Occipital lobe (tissue), 3 donors: ENCODE measurements at places on chromosomes 6 and 20. TPM values are rescaled to one million over a fixed set of nuclear protein-coding genes. Genes with fewer than 3 reads are reported as not detected.
A peak's percentile ranks its signal among the peaks of the same experiment; 100 is the strongest.

GRCh38 chr20:53606364-53606985, 12.8 kb upstream of the ZNF217 start:
- no peak for DNase-seq

- no peak for DNase-seq
Measured at GRCh38 chr20:54335299-54335698, 127.4 kb downstream of the PFDN4 start.

DNA sequence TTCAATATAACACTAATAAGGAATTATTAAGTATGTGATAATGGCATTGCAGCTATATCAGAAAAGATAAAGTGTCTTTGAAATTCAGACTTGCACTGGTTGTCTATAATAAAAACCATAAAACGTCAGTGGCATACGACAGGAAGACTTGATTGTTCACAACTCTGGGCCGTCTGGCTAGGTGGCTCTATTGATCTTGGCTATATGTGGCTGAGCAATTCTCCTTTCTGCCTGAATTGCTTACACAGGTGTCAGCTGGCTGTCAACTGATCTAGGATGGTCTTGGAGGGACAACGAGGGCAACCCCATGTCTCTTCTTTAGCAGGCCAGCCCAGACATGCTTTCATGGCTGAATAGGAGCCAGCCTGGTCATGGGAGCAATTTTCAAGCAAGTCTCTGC, 359.1 kb downstream of the QKI start:
- DNase-seq, result no peak

DNA sequence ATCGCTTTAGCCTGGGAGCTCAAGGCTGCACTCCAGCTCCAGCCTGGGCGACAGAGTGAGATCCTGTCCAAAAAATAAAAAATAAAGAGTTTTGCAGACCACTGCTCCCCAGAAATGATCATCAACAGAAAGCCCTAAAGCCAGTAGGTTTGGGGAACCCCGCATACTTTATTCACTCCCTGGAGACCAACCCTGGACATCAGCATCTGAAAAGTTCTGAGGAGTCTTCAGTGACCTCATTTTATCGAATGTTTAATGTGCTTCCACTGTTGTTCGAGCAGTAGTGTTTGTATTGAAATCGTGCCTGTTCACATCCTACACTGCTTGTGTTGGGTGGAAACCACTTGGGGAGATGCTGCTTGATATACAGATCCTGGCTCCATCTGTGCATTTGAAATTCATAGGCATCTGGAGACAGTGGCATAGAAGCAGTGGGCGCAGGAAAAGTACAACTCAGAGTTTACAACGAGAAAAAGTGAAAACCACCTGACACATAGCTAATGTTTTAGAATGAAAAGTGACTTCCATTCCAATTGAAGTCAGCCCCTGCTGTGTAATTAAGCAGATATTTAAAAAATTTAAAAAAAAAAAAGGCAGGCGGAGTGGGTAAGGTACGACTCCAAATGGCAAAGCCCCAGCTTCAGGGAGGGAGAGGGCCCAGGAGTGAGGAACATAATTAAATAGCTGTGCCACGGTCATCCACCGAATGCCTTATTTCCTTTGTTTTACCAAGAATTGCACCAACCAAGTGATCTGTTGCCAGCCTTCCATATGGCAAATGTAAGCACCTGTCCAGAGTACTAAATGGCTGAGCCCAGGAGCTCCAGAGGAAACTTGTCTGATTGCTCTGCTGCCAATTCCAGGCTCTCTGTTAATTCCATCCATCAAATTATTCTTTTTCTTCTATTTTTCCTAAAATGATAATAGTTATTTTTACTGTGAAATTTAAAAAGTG, 100.4 kb upstream of the NAA20 start:
- DNase-seq, result no peak

GRCh38 chr6:96787846-96788580, 49.3 kb downstream of the GPR63 start:
- DNase-seq, result no peak

GRCh38 chr20:63318391-63319163, 25.6 kb downstream of the COL20A1 start:
- no peak for DNase-seq

DNA sequence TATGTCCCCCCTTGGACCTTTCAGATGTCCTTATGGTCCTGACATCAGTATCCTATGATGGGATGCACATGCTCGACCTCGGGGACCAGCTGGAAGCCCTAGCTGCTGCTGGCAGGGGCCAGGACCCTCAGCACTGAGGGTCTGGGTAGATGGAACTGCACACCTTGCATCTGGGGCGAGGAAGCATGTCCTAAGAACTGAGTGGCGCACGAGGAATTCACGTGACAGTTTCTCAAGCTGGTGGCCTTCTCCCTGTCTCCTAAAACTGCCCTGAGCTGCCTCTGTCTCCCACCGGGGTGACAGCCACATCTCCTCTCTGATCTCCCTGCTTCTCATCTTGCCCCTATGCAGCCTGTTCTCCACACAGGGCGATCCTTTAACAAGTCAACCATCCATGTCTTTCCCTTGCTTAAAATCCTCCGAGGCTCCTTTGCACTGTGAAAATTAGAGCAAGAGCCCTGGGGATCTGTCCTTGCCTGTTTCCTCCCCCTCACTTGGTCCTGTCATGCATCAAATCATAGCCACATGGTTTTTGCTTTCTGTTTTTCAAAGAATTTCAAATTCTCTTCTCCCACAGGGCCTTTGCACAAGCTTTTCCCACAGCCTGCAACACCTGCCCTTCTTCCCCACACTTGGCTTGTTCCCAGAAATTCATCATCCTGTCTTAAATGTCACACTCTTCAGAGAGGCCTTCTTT, 107.7 kb downstream of the CDH26 start:
- no peak for DNase-seq

DNA sequence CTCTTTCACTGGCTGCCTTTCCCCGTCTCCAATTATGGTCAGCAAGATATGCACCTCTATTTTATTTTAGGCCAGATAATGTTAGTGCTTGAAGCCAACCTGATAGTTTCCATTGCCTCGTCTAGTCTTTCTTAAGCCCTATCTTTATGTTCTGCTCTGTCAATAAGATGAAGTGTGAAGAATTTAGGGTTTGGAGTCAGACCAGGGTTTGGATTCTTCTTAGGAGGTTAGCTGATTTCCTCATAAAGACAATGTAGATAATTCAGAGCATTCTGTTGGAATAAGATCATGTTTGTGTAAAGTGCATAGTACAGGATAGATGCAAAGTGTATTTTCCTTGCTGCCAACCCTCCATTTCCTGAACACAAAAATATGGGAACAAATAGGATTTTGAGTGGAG, 43.8 kb downstream of the PKIB start:
- no peak for DNase-seq

GRCh38 chr6:169028343-169028742, 225.3 kb downstream of the THBS2 start:
- no peak for DNase-seq

DNA sequence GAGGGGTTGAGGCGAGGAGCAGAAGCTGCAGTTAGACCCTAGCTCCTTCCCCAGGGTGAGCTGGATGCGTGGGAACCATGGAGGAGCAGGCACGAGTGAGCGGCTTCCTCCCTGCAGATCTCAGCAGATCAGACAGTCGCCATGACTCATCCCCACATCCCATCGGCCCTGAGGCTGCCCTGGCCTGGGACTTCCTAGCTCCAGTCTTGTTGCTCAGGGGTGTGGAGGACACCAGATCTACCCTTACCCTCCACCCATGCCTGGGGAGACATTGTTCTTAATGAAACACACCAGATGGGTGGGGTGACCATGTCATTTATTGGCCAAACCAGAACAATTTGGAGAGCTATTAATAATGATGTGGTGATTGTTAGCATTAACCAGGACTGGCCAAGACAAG, 36.3 kb upstream of the TGM2 start:
- DNase-seq, result no peak

DNA sequence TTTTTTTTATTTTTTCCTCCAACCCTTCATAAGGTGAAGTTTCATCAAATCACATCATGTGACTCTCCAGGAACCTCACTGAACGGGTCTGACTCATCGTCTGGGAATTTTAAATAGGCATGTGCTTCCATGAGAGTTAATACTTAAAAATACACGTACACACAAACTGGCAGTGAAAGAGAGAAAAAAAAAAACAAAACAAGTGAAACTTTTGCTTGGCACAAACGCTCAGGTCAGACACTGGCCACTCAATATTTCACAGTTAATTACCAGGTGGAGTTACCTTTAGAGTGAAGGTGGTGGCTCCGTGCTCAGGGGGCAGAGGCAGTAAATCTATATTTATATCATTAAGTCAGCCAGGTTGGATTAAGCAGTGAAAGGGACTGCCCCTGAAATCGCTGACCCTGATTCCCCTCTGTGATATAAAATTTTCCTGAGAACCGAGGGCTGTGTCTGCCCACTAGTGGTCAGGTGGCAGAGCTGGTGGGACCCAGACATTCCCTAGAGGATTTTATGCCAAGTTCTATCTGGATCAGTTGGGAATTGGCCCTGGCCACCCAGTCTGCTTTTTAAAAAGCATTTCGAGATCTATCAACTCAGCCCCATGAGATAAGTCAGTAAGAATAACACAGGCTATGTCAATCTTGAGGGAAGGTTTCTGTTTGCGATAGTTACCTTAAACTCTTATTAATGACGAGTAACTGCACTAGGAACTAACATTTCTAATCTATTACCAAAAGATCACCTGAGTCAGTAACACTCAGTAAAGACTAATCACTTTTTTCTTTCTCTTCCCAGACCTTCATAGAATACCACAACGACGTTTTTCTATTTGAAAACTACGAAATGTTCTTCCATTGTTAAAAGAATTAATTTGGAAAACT, 259.1 kb downstream of the HDGFL1 start:
- DNase-seq, result no peak

- DNase-seq, result no peak
Measured at GRCh38 chr6:83051377-83052172, 14.1 kb downstream of the UBE3D start.

DNA sequence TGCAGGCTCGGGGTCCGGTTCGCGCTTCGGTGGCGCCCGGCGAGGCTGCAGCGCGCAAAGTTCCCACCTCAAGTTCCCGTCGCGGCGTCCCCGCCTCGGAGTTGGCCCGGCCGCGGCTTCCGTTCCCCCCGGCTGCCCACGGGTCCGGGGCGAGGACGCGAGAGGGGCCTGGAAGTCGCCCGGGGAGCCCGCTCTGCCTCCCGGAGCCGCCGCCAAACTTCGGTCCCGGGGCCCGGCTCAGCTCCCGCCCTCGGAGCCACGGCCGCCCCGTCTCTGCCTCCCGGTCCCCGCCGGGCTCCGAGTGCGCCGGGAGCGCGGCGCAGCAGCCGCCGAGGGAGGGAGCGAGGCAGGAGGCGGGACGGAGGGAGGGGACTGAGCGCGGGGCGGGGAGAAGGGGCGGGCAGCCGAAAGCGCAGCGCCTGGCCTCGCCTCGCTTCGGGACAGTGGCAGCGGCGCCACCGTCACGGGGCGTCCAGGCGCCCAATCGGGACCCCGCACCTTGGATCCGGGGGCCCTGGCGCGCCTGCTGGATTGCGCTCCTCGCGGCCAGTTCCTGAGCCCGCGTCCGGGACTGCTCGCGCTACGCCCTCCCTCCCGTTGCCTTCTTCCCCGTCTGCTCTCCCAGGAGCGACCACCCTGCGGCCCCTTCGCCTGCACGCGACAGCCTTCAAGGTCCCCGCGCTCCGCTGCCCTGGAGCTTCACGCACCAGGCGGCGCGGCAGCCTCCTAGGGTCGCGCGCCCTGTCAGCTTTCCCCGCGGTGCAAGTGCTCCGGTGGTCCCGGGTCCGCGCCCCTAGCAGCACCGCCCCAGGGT, at the start of gene KCNG1:
Gene KCNG1 (minus strand): TSS at position 305 of the 814 bp plus-strand sequence. CDS start 12,769 bp downstream, outside the sequence.
- peak; percentile 50 for DNase-seq

- no peak for DNase-seq
Measured at GRCh38 chr6:80553071-80553740, 446.7 kb downstream of the BCKDHB start.

DNA sequence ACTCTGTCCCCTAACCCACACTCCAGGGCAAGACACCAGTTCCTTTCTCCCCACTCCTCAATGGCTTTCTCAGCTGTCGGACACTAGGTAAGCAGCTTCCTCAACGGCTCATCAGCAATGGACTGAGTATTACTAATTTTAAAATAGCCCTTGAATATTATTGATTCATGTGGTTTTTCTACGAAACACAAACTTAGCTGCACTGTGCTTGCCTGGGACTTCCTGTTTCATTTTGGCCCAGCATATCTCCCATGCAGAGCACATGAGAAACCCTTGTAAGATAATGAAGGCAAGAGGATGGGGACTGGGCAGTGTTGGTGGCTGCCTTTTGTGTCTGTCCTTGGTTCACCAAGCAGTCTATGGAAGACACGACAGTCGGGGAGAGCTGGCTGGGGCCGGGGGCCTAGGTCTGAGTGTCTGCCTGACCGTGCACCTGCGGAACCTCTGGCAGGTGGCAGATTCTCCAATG, 48.9 kb downstream of the RNASET2 start:
- no peak for DNase-seq

RAB32 gene
- 10.0 TPM for total RNA-seq

VARS2 gene
- 31.2 TPM for total RNA-seq

NHSL1 gene
- total RNA-seq, result 69.6 TPM

CGAS gene
- 1.2 TPM for total RNA-seq

FOXA2 gene
- not detected for total RNA-seq

MRAP2 gene
- total RNA-seq, result 6.2 TPM

HTR1B gene
- total RNA-seq, result 0.94 TPM

SPO11 gene
- not detected for total RNA-seq

AVP gene
- total RNA-seq, result not detected

STMND1 gene
- total RNA-seq, result not detected

HAO1 gene
- not detected for total RNA-seq

MOG gene
- total RNA-seq, result not detected

TMX4 gene
- 46.8 TPM for total RNA-seq

SLC18B1 gene
- total RNA-seq, result 16.4 TPM
